ENCODE measurements at places on chromosomes 12 and 14.

DNA sequence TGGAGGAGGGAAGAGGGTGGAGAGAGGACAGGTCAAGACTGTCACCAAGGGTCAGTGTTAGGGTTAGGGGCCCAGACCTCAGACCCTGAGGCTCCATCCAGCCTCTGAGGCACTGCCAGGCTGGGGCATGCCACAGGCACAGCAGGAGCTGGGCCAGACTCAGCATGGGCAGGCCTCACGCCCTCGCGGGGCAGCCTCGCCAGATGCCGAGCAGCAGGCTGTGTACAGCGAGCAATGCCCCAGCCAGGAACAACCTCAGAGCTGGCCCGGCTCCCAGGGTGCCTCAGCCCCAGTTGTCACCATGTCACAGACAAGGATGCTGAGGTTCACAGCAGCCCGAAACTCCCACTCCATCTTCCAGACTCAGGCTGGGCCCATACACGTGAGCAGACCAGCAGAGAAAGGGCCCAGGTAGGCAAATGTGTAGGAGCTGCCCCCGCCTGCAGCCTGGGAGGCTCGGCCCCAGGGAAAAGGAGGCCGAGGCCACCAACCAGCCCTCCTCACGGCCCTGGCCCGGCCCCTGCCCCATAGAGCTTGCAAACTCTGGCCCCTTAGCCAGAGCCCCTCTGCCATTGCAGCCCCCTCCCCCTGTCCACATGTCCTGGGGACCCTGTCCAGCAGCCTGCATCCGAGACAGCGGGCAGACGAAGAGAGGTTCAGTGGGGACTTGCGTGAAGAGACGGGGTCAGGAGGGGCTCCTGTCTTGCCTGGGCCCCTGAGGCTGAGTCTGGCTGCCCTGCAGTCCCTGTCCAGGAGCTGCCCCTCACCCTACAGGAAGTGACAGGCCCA, 7.5 kb downstream of the C14orf180 start:
- DNase-seq = no peak

GRCh38 chr14:105891221-105891602, 364.8 kb downstream of the TMEM121 start:
- no peak for DNase-seq

GRCh38 chr12:110699591-110700445, 10.9 kb upstream of the HVCN1 start:
- DNase-seq = no peak

DNA sequence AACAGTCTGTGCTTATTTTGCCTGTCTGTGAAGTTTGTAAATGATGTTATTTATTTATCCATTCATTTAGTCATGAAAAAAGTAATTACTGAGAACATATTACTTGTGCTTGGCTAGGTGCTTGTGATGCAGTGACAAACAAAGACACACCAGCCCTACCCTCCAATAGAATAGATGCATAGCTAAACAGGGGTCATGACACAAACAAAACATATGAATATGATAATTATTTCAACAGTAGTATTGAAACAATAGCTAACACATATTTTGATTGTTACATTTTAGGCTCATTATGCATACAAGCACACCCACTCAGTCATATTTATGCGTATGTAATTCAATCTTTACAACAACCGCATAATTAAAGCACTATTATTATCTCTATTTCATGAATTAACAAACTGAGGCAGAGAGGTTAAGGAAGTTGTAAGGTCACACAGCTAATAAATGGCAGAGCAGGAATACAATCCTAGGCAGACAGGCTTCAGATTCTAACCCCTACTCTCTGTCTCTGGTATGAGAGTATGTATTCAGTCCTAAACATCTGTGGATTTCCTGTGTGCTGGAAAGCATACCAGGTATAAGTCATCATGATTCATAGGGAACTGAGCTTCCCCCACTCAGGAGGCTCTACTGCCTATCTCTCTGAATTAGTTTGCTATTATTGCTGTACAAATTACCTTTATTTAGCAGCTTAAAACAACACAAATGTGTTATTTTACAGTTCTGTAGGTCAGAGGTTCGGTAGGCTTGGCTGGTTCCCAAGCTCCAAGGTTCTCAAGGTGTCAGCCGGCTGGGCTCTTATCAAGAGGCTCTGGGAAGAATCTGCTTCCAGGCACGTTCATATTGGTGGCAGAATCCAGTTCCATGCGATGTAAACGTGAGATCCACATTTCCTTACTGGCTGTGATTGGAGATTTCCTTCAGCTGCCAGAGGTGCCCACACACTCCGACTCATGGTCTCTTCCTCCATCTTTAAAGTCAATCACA, 509.4 kb downstream of the GALC start:
- no peak for DNase-seq

DNA sequence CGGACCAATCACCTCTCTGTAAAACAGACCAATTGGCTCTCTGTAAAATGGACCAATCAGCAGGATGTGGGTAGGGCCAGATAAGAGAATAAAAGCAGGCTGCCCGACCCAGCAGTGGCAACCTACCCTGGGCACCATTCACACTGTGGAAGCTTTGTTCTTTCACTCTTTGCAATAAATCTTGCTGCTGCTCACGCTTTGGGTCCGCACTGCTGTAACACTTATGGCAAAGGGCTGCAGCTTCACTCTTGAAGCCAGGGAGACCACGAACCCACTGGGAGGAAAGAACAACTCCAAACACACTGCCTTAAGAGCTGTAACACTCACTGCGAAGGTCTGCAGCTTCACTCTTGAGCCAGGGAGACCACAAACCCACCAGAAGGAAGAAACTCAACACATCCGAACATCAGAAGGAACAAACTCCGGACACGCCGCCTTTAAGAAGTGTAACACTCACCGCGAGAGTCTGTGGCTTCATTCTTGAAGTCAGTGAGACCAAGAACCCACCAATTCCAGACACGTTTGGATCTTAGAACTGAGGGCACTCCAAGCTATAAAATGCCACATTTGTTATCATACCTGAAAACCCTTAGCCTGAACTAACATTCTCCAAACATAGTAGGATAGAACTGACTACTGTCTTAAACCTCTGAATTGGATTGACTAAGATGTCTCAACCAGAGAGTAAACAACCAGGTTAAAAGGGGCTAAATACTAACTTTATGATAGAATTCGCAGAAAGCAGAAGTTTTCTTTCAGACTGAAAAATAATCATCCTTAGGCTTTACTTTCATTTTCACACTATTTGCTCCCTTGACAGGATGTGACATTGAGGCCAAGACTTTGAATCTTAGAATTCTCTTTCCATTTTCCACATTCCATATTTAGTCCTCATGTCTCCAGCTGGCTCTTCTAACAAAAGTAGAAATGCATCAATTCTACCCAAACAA, 33.6 kb downstream of the CDKL1 start:
- peak; percentile 1 for DNase-seq

- no peak for DNase-seq
Observed at GRCh38 chr14:102238766-102239165, 66.2 kb downstream of the MOK start.

DNA sequence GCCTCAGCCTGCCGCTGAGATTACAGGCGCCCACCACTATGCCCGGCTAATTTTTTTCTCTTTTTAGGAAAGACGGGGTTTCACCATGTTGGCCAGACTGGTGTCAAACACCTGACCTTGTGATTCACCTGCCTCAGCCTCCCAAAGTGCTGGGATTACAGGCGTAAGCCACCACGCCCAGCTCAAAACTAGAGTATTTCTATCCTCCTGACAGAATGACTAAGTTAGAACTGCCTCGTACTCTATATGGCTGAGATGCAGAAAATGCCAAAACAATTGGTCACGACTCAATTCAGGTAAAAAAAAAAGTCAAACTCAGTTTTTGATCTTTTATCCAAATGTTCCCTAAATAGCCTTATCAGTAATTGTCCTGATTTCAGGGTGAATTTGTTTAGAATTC, 11.1 kb downstream of the AKAP5 start:
- DNase-seq = no peak

- no peak for DNase-seq
Observed at GRCh38 chr14:87149583-87150354, 843.2 kb downstream of the GALC start.

DNA sequence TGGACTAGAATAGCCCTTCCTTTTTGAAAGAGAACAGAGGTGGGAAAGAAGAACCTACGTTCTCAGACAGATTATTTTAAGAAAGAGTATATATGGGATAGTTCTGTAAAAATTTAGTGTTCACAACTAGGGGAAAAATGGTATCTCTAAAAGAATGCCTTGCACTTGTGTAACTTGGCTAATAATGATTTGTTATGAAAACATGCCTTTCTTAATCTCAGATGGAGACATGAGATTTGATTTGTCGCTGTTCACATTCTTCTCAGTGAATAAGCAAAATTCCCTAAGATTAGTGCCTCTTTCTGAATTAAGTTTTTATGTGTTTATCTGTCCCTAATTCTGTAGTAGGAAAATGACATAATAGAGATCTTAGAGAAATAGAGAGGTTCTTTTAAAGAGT, 100.8 kb downstream of the USP15 start:
- no peak for DNase-seq

DNA sequence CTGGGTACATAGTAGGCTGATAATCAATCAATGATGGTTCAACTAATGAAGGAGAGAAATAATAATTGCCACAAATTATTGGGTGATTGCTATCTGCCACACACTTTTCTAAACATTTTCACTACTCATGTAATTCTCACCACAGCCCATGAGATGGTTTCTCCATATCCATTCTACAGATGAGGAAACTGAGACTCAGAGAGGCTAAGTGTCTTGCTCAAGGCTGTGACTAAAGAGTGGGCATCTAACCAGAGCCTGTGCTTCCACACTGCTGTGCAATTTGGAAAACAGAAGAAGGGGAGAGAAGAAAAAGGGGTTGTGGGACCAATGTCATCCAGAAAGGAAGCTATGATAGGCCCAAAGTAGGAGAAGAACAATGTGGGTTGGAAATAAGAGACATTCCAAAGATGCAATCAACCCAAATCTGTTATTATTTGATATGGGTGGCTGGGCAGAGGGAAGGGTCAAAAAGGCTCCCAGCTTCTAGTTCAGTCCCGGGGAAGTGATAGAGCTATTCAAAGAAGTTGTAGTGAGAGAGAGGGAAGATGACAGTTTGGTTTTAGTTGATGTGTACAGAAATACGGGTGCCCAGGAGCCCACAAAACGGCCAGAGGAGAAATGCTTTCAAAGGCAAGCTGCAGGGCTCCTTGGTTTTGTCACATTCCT, 483 bp upstream of the NR1H4 start:
- no peak for DNase-seq

DNA sequence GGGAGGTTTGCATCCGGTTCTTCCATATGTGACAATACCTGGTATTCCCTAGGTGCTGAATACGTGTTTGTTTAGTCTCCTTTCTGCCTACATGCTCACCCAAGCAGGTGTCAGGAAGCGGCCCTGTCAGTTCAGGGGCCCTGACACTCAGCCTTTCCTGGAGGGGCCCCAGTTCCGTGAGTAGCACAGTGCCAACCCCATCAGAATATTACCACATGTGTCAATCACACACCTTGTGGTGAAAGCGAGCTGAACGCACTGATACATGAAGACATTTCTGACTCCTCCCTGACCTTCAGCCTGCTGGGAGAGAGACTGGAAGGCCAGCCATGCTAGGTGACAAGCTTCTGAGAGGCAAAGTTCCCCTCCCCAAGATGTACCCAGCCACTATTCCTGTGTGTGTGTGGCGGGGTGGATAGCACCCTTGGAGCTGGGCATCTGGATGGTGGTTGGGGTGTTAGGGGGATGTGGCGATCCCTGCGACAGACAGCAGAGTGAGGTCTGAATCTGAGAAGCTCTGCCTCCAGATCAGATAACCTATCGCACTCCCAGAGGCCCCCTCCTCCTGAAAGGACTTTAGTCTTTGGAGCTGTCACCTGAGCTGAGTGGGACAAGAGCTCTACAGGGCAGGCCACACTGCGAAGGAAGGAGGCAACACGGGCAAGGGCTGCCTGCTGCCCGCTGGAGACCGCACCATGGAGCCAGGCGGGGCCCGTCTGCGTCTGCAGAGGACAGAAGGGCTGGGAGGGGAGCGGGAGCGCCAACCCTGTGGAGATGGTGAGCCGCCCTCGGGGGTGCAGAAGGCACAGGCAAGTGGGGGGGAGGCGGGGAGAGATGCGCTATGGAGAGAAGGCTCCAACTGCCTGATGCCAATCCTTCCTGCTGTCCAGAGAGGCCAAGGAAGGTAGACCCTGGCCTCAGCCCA, at the start of gene SOAT2:
TSS of gene SOAT2 (plus strand) at position 604 of the 925 bp plus-strand sequence. CDS start at position 696, 92 bp downstream.
- peak; percentile 23 for DNase-seq

DNA sequence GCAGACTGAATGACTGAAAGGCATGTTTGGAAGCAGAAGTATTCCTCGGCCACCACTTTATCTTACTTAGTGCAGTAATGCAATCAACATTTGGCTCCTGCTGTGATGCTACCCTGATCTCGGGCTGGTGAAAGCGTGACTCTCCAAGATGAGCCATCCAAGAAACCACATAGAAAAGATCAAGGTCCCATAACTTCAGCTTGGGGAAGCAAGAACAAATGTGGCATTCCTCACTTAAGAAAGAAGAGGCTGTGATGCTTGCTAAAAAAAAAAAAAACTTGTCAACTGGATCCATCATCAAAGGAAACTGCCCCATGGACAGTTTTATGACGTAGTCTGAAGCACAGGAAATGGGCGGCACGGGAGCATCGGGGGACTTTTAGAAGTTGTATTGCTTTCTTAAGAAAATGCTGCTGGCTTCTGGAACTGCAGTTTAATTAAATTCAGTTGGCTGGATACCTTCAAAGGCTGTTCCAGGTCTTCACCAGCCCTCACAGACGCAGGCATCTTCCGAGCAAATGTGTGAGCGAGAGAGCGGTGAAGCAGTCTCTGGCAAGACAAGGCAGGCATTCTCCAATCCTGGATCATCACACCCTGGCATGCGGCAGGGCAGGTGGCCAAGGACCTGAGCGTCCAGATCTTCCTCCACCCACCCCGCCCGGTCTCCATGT, 38.2 kb upstream of the MAP1LC3B2 start:
- no peak for DNase-seq

- no peak for DNase-seq
Observed at GRCh38 chr14:99507860-99508640, 26.8 kb downstream of the CCNK start.

DNA sequence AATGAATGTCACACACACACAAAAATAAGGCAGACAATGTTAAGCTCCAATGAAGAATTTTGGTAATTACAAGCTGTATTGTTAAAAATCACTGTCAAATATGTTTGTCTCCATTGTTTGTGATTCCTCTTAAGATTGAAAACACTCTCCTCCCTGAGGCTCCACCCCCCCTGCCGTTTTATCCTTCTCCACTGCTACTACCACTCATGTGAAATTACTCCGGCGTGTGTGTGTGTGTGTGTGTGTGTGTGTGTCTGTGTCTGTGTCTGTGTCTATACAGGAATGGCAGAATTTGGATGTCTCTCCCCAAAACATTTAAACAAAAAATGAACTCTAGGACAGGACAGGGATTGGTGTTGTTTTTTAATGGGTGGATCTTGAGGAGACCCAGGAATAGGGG, 365.1 kb upstream of the DIO2 start:
- DNase-seq = no peak

DNA sequence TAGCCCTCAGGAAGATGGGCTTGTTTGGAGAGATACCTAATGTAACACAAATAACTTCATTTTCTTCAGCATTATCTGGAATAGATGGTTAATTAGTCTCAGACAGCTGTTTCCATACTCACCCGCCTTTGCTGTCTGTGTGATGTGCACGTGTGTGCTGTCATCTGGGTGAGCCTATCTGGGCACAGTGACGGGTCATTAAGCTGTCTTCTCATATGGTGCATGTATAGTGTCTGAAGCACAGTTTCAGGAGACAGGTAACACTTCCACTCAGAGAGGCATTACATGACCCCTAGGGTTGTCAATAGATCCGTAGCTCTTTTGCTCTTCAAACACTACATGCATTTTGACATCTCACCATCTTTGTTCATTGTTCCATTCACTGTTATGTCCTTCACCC, 493.3 kb downstream of the APAF1 start:
- DNase-seq = no peak

- DNase-seq = no peak
Observed at GRCh38 chr12:41661141-41661765, 473.1 kb downstream of the PDZRN4 start.
